Left colon (tissue), 2 donors: ENCODE measurements at places on chromosomes 6 and 20. TPM values are rescaled to one million over a fixed set of nuclear protein-coding genes. Genes with fewer than 3 reads are reported as not detected.

Gene SLC12A5
- not detected for total RNA-seq

Gene CPNE5
- 7.8 TPM for total RNA-seq

Gene OPN5
- total RNA-seq, result not detected

Gene FAM184A
- 0.95 TPM for total RNA-seq

Gene OLIG3
- total RNA-seq, result not detected

Gene HLA-DRA
- total RNA-seq, result 29.3 TPM

Gene SEL1L2
- total RNA-seq, result not detected
